T-helper 2 cell treated with Interferon-gamma antibody and Interleukin-4, amounts not matched to agents 5 μg/mL and 100 μg/mL, for 36 hours (primary cell): ENCODE measurements at places on chromosomes 16 and 17.

GRCh38 chr16:85569615-85570212, 43.4 kb upstream of the GSE1 start:
- peak; percentile 27 for DNase-seq

- no peak for DNase-seq
These were observed 8.8 kb upstream of the ITGB4 start for GRCh38 chr17:75712446-75712845.

DNA sequence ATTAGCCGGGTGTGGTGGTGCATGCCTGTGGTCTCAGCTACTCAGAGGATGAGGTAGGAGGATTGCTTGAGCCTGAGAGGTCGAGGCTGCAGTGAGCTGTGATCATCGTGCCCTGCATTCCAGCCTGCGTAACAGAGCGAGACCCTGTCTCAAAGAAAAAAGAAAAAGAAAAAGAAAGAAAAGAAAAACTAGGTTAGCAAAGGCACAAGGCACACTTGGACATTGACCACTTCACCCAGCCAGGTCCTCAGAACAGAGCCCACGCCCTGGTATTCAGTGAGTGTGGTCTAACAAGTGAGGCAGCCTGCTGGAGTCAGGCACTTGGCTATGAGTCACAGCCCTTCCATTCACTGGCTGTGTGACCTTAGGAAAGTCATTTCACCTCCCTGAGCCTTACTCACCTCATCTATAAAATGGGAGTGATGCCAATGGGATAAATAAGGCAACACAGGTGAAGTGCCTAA, 10.4 kb downstream of the MILR1 start:
- DNase-seq, result no peak

DNA sequence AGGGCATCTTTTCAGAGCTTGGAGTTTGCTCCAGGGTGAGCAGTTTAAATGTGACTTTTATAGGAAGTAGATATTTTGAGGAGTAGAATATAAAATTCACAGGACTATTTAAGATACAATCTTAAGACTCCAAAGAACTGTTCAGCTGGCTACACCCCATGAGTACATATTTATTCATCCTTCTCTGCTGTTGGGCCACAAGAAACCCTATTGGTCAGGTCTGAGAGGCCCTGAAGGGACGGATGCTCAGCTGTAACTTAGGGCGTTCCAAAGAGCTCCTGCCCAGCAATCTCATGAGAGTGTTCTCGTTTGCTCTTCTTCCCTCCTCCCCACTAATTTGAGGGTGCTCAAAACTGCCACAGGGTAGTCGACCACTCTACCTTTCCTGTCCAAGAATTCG, 7.3 kb downstream of the ST6GALNAC2 start:
- no peak for DNase-seq

GRCh38 chr17:1606352-1606985, 22.2 kb downstream of the SLC43A2 start:
- DNase-seq, result peak; percentile 68

DNA sequence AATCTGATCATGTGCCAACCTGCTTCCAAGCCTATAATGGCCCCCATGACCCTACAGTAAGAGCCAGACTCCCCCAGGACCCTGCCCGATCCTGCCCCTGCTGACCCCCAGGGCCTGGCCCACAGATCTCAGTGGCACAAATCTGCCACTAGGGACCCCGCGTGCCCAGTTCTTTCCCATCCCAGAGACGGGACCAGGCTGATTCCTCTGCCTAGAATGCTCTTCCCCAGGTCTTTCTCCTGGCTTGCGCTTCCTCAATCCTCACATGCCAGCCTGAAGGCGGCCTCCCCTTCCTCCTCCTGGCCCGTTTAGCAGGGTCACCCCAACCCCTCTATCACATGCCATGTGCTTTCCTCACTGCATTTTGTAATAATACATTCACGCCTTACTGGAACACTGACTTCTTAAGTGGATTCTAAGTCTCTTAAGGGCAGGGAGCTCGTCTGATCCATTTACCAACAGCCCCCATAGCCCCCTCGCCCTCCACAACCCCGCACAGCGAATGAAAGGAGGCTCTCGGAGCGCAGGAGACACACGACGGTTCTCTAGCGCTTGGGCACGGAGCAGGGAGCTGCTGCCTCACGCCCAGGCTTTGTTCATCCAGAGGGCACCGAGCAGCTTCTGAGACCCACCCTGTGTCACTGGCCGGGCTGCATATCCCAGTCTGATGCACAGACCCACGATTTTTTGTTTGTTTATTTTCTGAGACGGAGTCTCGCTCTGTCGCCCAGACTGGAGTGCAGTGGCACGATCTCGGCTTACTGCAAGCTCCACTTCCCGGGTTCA, 1.2 kb downstream of the TRIM65 start:
- DNase-seq, result no peak
